ENCODE measurements at places on chromosomes 4 and X.
A peak's percentile ranks its signal among the peaks of the same experiment; 100 is the strongest.

GRCh38 chrX:43003939-43004338 is 226.0 kb upstream of the PPP1R2C start:
- no peak for DNase-seq

- DNase-seq: peak; percentile 28
These were observed 648.7 kb upstream of the DIPK2B start for GRCh38 chrX:45849261-45849862.

DNA sequence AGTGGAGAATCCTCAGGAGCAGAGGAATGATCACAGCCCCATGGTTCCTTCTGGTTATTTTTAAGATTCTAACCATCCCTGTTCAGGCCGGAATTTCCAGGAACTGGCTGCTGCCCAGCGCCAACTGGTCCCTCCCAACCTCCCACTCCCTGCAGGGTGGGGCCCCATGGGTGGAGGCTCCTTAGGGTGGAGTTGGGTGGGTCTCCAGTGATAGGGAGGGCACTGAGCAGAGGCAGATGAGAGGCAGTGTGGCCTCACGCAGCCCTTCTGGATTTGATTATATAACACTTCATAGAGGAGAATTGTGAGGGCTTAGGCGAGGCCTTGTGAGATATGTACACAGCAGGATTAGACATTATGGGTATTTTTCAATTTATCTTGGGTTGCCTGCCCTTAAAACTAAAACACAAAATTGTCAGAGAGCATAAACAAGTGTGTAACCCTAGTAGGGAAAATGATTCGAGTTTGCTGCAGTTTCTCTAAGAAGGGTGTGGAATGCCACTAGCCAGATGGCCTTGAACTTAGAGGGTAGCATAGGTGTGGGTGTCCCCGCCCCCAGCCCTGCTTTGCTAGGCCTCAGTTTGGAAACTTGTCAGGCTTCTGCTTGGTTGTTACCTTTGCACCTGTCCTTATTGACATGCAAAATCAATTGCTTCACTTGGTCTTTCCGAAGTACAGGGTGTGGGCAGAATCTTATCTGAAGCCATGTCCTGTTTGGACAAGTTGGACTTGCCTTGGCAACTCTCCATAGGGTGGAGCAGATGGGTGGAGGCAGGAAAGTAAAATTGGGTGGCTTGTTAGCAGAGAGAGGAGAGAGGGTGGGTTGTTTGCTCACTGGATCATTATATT is 9.4 kb downstream of the KLF3 start:
- DNase-seq: no peak

DNA sequence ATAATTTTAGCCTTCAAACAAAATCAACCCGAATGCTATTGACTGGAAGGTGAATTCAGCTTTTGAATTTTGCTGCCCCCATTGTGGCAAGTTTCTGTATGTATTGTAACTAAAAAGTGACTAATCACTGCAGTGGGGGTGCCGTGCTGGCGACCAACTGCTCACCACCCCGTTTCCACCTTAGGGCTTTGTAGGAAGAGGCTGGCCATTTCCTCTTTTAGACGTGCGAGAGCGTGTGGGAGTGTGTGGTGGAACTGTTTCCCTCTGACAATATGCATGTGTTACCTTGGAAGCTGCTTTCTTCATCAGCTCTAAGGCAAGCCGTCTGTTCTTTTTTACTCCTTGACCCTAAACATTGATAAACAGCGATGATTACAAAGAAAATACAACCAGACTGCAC is 78.8 kb downstream of the SEL1L3 start:
- DNase-seq: no peak

DNA sequence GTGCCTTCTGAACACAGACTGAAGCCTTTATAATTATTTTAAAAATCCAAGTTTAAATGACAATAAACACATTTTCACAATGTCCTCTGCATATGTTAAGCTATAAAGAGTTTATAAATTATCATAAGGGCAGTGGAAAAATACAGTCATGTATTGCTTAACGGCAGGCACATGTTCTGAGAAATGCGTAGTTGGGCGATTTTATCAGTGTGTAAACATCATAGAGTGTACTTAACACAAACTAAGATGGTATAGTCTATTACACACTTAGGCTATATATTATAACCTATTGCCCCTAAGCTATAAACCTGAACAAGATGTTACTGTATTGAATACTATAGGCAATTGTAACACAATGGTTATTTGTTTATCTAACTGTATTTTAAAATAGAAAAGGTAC is 254.7 kb downstream of the GABRG1 start:
- DNase-seq: no peak

DNA sequence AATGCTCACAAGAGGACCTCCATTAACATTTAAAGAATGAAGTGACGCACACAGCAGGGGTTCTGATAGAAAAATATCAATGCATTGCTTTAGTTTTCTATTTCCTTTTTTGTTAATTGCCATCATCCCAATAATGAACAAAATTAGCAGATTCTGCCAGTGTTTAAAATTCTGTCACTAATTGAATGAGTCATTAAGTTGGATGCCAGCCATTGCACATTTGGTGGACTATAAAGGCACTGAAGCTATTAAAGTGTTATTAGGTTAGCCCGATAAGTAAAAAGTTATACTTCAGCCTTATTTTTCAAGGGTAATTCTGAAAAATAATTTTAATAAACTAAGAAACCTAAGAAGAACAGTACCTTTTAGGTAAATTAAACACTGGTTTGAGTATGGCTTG is 53.1 kb downstream of the MAP3K15 start:
- DNase-seq: no peak

GRCh38 chr4:123649250-123649644 is 252.7 kb downstream of the SPRY1 start:
- no peak for DNase-seq

DNA sequence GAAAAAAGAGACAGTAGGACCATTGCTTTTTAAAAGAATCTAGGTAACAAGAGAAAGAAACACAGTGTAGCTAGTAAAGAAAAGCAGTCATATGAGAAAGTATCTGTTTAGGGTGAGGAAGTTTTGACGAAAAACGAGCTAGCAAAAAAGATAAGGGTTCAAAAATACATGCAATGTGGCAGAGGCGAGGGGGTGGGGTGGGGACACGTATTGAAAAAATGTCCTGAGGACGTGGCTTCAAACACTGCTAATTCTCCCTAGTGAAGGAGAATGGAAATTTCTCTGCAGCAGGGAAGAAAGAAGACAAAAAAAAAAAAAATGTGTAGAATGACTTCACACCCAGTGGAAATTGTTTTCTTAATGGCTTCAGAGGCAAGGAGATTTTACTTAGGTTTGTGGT is 856.4 kb upstream of the INTU start:
- DNase-seq: no peak

- DNase-seq: no peak
These were observed 19.9 kb upstream of the GPR173 start for GRCh38 chrX:53028678-53029077.

DNA sequence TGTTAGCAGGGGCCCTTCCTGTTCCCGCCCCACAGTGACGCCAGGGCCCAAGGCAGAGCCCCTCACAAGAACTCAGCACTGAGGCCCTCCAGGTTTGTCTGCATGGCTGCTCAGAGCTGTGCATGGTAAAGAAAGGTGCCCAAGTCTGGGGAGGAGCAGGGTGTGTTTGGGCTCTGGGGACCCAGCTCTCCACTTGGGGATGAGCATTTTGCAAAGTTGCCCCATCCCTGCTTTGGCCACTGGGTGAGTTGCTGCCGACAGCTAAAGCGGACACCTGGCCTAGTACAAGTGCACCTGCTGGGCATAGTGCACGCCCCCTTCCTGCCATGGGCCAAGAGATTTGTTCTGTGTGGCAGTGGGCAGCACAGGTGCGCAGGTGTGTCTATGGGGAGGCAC is 2.0 kb upstream of the MXD4 start:
- DNase-seq: no peak

DNA sequence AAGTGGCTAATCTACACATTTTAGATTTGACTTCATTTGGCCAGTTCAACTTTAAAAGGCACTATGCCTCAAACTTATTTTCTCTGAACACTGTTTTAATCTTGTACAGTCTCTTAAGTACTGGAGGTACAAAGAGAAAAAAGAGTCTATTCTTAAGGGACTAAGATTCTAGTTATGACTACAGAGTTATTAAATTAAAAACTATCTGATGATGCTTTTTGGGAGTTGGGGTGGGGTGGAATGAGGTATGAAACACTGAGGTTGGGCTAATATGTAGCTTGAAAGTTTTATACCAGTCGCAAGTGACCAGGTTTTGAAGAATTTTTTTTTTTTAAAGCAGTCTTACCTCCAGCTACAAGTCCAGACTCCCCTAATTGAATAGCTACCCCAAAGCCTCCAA is 17.7 kb upstream of the GPR34 start:
- no peak for DNase-seq

DNA sequence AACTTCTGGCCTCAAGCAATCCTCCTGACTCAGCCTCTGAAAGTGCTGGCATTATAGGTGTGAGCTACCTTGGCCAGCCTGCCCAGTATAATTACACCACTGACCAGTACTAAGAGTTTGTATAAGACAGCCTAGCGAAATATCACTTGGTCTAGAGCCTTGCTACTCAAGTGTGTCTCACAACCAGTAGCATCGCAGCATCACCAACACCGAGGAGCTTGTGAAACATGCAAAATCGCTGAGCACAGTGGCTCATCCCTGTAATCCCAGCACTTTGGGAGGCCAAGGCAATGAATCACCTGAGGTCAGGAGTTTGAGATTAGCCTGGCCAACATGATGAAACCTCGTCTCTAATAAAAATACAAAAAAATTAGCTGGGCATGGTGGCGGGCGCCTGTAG is 102.0 kb upstream of the GATB start:
- no peak for DNase-seq

DNA sequence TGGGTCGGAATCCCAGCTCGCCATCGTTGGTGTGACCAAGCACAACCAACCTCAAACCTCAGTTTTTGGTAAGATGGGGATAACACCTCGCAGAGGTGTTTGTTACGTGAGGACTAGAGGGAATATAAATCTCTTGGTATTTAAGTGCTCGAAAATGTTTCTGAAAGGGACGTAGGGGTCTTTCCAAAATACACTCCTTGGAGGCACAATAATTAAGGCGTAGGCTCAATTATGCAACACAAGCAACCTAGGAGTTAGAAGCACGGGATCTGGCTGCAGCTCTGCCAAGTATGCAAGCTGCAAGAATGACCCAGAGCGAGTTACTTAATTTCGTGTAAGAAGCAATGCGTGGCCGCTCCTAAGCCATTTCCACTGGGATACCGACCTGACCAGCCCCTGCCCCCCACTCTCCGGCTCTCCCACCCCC is 552 bp downstream of the ADH5 start:
- no peak for DNase-seq

DNA sequence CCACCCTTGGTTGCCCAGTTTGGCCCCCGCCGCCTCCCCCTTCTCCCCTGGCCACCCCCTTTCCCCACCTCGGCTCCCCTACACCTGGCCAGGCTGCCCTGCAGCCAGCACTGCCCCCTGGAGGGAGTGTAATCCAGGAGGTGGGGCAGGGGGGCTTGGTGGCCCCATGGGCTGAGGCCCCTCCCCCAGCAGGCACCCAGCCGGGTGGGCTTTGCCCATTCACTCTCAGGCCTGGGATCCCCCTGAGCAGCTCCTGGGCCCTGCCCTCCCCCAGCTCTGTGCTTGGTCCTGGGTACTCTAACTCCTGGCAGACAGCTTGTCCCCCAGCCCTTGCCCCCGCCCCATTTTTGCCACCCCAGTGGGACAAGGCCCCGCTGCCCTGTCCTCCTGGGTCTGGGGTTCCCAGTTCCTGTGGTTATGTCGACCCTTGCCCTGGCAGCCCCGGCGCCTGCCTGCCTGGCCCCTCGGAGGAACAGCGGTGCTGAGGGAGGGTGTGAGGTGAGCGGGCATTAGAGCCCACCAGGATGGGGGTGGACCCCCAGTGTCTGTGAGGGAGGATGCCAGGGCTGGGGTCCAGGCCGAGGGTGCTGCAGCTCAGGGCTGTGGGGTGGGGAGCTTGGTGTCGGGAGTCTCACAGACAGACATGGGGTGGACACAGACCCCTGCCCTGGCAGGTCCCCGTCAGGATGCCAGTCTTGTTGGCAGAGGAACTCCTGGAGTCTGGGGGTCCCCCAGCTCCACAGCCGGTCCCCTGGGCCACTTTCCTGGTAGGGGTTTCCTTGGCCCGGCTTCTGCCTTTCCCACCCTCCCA is 10.2 kb downstream of the NAT8L start:
- DNase-seq: no peak

- no peak for DNase-seq
These were observed 43.9 kb upstream of the SLC25A4 start for GRCh38 chr4:185099024-185099682.

- DNase-seq: no peak
These were observed 67.6 kb downstream of the MTNR1A start for GRCh38 chr4:186487726-186488125.

DNA sequence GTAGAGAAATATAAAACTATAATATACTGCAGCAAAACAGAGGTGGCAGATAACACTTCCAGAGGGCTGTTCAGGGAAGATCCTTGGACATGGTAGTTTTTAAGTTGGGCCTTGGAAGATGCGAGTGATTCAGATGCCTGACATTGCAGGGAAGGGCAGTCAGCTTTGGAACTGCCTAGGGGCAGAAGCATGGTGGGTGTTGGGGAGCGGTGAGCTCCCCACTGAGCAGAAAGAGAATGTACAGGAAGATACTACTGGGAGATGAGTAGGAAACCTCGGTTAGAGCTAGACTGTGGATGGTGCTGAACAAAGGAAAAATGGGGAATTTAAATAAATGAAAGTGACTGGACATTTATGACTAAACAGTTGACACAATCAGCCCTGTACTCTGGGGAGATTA is 24.9 kb upstream of the SEC24B start:
- no peak for DNase-seq

DNA sequence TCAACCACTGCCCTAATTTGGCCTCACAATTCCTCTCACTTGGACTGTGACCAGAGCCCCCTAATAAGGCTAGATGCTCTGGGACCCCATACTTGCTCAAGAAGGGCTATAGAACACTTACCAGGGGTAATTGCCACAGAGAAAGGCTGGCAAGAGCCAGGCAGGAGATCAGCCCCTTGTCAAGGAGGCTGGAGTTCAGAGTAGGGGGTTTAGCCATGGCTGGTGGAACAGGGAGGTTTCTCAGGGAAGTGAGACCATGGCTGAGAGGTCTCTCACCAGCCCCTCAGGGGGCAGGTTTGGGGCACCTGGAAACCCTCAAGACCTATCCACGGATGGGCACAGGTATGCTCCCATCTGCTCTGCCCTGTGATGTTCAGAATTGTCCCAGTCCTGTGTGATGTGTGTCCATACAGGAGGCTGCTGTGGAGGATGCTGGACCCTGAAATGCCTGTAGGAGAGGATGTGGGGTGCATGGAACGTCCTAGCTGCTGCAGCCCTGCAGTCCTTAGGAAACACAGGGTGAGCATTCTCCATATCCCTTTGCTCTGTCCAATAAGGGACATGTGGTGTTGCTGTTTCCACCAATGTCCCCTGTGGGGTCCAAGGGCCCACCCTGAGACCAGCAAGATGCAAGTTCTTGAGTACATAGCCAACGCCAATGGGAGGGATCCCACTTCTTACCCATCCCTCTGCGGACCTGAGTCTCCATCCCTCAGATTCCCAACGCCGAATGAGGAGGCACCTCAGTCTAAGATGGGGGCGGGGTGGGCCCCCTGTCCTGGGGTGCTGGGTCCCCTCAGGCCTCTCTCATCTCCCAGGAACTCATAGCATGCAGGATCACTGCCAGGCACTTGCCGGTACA is 16.4 kb upstream of the HSFX1 start:
- DNase-seq: no peak

GRCh38 chr4:118745357-118745756 is 60.2 kb downstream of the METTL14 start:
- no peak for DNase-seq

- peak; percentile 9 for DNase-seq
These were observed 134.3 kb downstream of the AMELX start for GRCh38 chrX:11427453-11428071.

Measured in hypothalamus (tissue), 51 donors.